Ovary (tissue), 10 donors: ENCODE measurements at places on chromosomes 5 and 9.

GRCh38 chr5:163190283-163190682 is 247.1 kb upstream of the CCNG1 start:
- no peak for DNase-seq

DNA sequence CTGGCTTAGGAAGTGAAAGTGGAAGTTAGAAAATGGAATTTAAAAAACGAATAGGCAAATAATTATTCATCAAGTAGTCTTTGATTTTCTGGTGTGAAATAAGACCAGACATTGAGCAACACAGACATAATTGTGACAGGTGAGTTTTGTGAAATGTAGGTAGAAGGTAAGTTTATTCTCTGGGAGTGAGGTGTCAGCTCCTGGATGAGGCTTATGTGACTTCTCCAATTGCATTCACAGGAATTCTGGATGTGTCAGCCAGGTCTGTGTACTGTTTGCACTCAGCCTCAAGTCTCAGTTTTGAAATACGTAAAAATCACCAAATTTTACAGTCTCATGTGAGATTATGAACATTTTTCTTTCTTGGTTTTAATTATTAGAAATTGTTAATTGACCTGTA is 537.6 kb downstream of the CETN3 start:
- DNase-seq, result no peak

GRCh38 chr9:87379300-87379699 is 118.4 kb upstream of the DAPK1 start:
- no peak for DNase-seq

DNA sequence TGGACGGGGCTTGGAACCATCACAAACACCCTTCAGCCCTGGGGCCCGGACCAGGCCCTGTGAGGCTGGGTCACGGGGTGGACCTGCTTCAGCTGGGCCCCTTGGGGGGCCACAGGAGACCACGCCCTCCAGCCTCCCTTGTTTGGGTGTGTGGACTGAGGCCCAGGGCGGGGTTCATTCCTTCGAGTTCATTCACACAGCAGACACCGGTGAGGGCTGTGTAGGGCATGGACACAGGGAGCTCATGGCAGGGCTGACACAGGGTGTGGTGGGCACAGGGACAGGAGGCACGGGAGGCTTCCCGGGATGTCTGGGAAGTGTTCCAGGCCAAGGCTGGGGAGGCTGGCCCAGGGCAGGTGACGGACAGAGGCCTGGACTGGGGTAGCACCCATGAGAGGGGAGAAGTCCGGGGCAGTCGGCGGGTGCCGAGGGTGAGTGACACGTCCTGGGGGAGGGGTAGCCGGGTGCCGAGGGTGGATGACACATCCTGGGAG is 8.9 kb downstream of the DNLZ start:
- DNase-seq, result no peak

DNA sequence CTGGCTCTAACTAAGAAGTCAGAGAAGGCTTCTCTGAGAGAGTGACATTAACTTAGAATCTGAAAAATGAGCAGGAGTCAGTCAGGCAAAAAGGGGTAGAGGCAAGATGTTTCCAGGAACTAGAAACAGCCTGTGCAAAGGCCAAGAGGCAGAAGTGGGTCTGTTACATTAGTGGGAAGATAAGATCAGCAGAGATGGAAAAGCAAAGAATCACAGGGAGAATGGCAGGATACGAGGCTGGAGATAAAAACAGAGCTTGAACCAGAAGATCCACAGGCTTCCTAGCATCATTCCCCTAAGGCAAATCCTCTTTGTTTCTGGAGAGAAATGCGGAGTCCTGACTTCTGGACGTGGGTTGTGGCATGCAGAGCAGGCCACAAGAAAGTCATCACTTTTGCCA is 27.4 kb downstream of the ASTN2 start:
- no peak for DNase-seq

- no peak for DNase-seq
Measured at GRCh38 chr5:144712090-144712489, 541.4 kb downstream of the KCTD16 start.

DNA sequence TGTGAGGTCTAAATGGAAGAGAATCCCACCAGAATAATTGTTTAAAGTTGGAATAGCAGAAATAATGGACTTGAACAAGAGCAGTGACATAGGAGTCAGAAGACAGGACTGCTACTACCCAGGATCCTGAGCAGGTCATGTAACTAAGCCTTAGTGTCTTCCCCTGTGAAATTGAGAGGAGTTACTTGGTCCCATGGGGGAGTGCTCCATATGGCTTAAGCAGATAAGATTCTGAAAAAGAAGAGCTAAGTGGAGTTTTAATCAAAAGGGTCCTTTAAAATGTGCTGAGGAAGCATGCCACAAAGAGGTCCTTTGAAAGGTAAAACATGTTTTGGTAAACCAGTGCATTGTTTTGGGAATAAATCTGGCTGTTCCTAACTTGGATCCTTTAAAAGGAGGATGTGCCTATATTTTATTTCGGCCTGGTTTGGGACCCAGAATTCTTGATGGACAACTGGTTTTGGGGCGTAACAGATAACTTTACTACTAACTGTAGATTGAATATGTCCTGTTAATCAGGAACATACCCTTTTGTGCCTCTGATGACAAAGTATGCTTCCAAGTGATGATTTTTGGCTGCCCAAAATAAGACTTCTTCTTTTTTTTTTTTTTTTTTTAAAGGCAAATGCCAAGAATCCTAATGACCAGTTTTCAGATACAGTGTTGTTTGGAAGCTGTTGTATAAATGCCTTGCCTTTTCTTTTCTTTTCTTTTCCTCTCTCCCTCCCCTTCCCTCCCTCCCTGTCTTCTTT is 5.7 kb downstream of the RCL1 start:
- DNase-seq, result no peak

DNA sequence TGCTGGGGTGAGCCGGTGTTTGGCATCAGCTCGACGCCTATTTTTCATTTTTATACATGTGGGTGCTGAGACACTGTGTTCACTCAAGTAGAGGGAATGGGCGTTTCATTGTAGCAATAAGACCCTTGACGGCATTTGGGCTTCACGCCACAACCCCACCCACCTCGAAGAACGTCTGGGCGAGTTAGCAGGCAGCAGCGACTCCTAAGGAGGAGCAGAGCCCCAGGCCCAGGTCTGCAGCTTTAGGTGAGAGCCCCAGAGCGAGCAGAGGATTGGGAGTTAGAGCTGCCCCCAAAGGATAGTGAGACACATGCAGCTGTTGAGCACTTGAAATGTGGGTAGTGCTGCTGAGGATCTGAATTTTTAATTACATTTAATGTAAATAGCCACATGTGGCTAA is 1.6 kb upstream of the ZFP62 start:
- peak; percentile 41 for DNase-seq

DNA sequence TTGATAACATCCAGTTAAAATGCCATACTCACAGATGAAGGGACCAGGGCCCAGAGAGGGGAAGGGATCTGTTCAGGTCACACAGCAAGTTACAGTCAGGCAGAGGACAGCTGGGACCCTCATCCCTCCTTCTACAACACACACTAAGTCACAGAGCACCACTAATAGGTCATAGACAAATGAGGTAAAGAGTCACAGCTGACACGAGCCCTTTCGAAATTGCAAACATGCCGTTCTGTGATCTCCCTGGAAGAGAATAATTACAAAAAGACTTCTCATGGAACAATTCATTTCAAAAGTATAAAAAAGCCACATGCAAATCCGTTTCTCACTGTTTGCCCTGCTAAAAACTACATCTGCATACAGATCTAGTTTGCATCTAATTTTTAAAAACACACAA is 15.5 kb downstream of the IGFBPL1 start:
- DNase-seq, result no peak

DNA sequence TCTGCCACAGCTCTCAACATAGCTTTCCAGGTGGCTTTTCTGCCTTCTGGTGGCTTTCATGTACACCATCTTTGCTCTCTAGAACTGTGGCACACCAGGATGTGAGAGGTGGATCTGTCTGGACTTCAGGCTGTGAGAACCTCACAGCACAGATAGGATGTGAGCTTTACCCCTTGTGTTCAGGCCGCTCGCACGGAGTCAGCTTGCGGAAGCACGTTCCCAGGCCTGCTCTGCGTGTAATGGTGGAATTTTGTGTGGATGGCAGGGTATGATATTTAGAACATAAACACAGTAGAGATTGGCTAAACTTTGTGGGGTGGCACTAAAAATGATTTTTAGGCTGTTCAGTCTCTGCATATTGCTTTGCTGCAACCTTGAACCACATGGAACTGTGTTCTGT is 250.5 kb downstream of the FANCC start:
- DNase-seq, result no peak

GRCh38 chr5:176844706-176845391 is 34.5 kb downstream of the UNC5A start:
- DNase-seq, result no peak

- DNase-seq, result no peak
Measured at GRCh38 chr9:130930132-130930803, 8.8 kb downstream of the FIBCD1 start.

- DNase-seq, result no peak
Measured at GRCh38 chr9:28456861-28457260, 883.6 kb upstream of the C9orf72 start.

DNA sequence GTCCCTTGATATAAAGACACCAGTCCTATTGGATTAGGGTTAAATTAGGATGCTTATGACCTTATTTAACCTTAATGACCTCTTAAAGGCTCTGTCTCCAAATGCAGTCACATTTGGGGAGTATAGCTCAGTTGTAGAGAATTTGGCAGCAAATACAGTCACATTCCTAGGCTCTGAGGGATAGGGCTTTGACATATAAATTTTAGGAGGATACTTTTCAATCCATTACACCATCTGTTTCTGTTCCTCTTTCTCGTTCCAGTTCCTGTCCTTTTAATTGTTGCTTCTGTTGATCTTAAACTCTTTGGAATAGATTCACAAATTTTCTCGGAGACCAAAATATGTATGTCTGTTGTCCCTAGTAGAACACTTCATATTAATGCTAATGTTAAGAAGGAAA is 390.0 kb upstream of the PCSK5 start:
- no peak for DNase-seq

DNA sequence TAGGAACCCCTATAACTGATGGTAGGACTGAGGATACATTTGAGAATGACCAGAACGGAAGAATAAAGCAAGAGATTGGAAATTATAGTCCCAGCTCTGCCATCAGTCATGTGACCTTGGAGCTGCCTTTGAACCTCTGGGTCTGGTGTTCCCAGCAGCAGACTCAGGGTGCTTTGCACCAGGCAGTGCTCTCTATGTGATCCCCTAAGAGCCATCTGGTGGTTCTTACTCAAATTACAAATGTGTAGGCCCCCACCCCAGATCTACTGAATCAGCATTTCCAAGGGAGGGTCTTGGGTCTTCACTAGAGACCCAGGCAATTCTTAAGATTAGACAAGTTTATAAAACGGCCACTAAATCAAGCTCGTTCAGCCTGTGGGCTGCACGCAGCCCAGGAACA is 40.2 kb upstream of the PRDM12 start:
- DNase-seq, result no peak

GRCh38 chr9:72038408-72038807 is 22.0 kb downstream of the C9orf57 start:
- DNase-seq, result no peak

DNA sequence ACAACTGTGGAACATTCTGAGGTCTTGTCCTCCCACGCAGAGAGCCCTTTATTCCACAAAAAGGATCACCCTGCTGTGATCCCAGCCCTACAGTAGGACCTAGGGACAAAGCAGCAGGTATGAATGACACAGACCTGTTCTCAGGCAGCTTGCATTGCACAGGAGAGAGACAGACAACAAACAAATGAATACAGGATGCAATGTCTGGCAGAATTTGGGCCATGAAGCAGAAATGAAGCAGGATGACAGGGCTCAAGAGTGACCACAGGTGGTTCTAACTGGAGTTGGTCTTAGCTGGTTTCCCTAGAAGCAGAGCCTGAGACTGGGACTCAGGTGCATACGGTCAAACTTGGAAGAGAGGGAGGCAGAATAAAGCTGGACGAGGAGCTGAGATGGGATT is 388.8 kb downstream of the CDK5RAP2 start:
- no peak for DNase-seq

GRCh38 chr5:132873119-132873929 is at the start of gene LEAP2:
Gene LEAP2, plus strand, starts transcription at chr5:132873668. Its CDS starts 27 bp downstream, at chr5:132873695.
- no peak for DNase-seq

- DNase-seq, result peak; percentile 34
Measured at GRCh38 chr9:35051069-35051967, 21.1 kb downstream of the VCP start.

- no peak for DNase-seq
Measured at GRCh38 chr5:73254642-73255041, 81.6 kb downstream of the TMEM174 start.

DNA sequence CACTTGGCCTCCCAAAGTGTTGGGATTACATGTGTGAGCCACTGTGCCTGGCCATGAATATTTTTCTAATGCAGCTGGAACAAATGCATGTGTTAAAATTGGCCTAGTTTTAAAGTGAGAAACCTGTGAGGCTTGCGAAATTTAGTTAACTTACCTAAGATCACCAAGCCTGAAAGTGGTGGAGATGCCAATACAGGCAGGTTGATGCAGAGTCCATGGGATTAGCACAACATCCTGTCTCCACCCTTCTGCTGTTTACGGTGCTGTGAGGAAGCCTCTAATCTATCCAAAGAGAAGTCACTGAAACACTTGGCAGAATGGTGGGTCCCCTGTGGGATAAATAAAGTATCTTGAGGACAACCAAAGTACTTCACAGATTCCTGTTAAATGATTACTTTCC is 98.2 kb downstream of the PCSK5 start:
- no peak for DNase-seq

GRCh38 chr9:35079041-35079425 is 709 bp downstream of the FANCG start:
- no peak for DNase-seq

GRCh38 chr5:143448518-143448917 is 45.0 kb upstream of the NR3C1 start:
- no peak for DNase-seq

GRCh38 chr9:18606846-18607245 is 132.9 kb downstream of the ADAMTSL1 start:
- no peak for DNase-seq

DNA sequence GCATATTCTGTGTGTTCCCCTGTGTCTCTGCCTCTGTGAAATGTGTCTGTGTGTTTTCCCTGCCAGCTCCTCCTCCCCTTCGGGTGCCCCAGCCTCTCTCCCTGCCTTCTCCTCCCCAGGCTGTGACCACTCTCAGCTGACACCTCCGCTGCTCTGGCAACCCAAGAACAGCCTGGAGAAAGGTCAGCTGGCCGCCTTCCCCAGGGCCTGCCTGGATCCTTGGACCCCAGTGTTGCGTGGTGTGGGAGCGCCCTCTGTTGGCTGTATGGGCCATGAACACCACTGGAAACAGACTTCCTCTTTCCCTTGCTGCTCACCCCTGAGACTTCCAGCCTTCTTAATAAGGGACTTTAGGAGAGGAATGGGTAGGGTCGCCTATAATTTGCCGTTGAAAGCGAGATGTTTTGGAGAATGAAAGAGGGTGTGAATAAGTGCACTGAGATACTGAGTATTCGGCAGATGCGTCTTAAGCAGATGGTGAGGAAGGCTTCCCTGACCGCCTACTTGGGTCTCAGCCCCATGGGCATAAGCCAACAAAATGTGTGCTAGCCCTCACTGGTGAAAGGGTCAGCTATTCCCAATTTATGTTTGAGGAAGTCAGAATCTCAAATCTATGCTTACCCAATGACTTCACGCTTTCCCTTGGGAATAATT is 114.9 kb upstream of the TRIM32 start:
- peak; percentile 94 for DNase-seq

GRCh38 chr9:124535846-124536245 is 28.6 kb upstream of the NR5A1 start:
- no peak for DNase-seq

- DNase-seq, result no peak
Measured at GRCh38 chr9:92942688-92943616, 4.4 kb upstream of the FGD3 start.
